Activated T-cell treated with anti-CD3 and anti-CD28 coated beads, Interleukin-2, amount 50 U/mL, for 4 hours (primary cell): ENCODE measurements at places on chromosomes 5 and 9. TPM values are rescaled to one million over a fixed set of nuclear protein-coding genes. Genes with fewer than 3 reads are reported as not detected.

Gene C9orf152
- not detected for total RNA-seq

Gene ACO1
- 6.3 TPM for total RNA-seq

Gene CAVIN4
- not detected for total RNA-seq

Gene HAPLN1
- total RNA-seq, result not detected

DNA sequence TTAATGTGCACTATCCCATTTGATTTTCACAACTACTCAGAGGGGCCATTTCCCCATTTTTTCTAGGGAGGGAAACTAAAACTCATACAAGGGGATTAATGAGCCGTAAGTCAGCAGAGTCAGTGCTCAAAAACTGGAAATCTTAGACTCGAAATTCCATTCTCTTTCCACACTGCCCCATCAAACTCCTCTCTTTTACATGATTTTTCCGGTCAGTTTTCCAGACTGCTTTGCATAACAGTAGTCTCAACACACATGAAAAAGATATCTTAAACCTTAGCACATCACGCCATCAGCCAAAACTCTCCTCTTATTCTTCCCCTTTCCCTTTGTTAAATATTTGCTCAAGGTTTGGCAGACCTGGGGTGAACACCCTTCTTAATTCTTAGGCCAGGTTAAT is 332.0 kb downstream of the RFX3 start:
- no peak for DNase-seq

GRCh38 chr9:35826071-35826701 is 2.3 kb downstream of the FAM221B start:
- no peak for DNase-seq

GRCh38 chr9:84490206-84490841 is 149.8 kb upstream of the SLC28A3 start:
- DNase-seq, result no peak

DNA sequence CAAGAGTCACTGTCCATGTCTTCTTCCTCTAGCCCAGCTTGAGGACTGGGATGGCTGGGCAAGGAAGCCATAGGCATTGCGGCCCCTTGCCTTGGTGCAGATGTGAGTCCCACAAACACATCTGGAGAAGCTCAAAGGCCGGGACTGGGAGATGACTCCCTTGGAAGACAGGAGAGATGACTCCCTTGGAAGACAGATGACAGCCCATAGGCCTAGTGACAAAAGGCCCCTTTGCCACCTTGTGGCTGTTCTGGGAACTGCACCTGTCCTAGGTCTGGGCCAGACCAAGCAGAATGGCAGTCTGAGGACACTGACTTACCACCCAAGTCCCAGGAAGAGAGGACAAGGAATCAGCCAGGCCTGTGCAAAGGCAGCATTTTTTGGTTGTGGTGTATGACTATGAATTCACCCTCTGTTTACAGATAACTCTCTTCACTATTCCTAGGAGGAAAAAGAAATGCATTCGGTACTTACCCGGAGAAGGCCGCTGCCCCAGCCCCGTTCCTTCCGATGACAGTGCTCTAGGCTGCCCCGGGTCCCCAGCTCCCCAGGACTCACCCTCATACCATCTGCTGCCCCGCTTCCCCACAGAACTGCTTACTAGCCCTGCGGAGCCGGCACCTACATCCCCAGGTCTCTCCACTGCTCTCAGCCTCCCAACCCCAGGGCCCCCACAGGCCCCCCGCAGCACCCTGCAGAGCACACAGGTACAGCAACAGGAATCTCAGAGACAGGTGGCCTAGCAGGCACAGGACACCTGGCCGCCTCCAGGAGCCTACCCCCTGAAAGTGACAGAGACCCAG is 30.8 kb downstream of the SKP1 start:
- peak; percentile 87 for DNase-seq

DNA sequence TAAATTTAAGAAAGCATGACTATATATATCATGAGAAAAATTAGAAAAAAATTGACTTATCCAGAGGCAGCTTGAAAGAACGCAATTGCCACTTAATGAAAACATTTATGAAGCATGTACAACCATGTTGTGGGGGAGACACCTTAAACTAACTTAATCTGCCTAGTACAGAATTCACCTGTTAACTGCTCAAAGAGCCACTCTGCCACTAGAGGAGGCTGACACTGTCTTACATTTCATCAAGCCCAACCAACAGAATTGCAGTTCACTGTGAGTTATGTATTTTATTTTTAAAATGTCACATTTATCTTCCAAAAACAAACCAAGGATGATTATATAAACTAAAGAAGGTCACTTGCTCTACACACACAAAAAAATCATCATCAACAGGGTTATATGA is 252.9 kb downstream of the MLLT3 start:
- DNase-seq, result no peak

- no peak for DNase-seq
Observed at GRCh38 chr5:93164690-93165089, 416.3 kb downstream of the NR2F1-AS1 start.

GRCh38 chr5:178271726-178272479 is 39.3 kb upstream of the PHYKPL start:
- DNase-seq, result no peak

- no peak for DNase-seq
Observed at GRCh38 chr9:35488566-35489312, 1.2 kb upstream of the RUSC2 start.

DNA sequence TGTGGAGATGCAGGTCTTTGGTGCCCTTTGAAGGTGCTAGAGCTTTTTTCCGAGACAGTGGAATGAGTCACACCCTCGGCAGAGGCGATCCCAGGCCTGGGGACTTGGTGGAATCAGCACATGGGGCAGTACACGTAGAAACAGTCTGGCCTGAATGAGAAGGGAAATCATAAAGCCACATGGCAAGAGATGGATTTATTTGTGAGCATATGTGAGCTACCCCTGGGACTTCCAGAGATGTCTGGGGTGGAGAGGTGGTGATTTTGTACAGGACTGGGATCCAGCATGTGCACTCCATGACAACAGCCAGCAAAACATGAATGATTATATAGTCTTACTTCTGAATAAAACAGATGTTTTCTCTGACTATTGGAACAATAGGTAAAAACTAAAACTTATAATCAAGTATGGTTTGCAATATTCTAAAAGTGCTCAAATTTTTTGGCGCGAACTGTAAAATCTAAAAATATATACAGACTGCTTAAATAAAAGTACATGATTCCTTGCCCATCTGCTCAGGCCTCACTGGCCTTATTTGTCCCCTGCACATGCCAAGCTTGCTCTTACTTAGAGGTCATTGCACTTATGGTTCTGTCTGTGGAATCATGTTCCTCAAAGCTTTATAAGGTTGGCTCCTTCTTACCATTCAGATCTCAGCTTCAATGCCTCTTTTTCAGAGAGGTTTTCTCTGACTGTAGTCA is 54.7 kb upstream of the SMARCA2 start:
- DNase-seq, result no peak

- DNase-seq, result no peak
Observed at GRCh38 chr5:158376679-158377078, 517.7 kb upstream of the CLINT1 start.

DNA sequence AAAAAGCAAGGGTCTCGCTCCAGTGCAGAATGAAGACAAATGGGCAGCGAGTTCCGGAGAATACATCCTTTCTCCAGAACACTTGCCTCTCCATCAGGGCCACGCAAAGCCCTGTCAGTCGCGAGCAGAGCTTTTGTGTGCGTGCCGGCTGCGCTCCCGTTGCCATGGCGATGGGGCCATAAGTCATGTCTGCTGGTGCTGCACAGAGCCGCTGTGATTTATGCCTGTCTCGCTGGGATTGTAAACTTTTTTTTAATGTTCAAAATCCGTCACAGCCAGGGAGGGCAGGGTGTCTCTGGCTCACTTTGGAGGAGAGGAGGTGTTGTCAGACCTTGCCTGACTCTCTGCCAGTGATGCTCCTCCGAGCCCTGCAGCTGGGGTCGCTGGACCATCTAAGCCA is 272.7 kb downstream of the TRIM32 start:
- no peak for DNase-seq

GRCh38 chr5:93677359-93677891 is 64.0 kb downstream of the POU5F2 start:
- DNase-seq, result no peak

- DNase-seq, result peak; percentile 48
Observed at GRCh38 chr5:151150471-151151262, 6.9 kb downstream of the ANXA6 start.

DNA sequence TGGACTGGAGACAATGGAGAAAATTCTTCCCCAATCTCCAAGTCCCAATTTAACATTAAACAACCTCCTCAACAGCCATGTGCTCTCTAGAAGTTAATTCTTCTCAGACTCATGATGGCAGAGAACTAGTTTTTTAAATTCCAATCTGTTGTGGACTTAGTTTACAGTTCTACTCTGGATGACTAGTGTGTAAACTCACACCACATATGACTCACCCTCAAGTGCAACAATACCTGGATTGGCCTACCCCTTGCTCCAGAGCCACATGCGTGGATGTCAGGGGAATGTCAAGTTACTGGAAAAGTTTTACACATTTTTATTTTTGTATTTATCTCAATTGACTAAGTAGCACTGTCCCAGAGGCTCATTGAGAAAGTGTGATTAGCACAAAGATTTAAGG is 136.0 kb upstream of the EFNA5 start:
- DNase-seq, result no peak
